ENCODE measurements at places on chromosomes 1 and 21.

- DNase-seq = no peak
Observed at GRCh38 chr1:71232786-71233185, 152.0 kb upstream of the ZRANB2 start.

DNA sequence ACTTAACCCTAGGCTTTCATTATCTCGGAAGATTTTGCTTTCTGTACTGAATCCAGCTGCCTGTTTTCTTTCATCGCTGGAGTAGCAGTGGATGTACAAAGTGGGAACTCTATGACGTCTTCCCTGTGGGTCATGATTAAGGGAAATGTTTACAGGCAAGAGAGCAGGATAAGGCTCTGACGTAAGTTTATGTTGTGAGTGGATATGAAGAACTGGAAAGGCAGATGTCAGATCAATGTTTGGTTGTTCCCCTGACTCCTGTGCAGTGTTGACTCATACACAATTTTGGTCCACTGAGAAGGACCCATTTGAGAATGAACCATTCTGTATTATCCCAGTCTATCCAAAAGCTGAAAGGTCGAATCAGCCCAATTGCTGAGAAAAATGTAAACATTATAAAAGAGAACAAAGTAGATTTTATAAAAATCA, 292.4 kb downstream of the GRIK1 start:
- DNase-seq = no peak

GRCh38 chr1:204714194-204714860, 28.8 kb upstream of the LRRN2 start:
- no peak for DNase-seq

GRCh38 chr1:160836561-160836960, 26.1 kb downstream of the CD244 start:
- DNase-seq = no peak

- no peak for DNase-seq
Observed at GRCh38 chr1:47965816-47966215, 31.4 kb downstream of the TRABD2B start.

DNA sequence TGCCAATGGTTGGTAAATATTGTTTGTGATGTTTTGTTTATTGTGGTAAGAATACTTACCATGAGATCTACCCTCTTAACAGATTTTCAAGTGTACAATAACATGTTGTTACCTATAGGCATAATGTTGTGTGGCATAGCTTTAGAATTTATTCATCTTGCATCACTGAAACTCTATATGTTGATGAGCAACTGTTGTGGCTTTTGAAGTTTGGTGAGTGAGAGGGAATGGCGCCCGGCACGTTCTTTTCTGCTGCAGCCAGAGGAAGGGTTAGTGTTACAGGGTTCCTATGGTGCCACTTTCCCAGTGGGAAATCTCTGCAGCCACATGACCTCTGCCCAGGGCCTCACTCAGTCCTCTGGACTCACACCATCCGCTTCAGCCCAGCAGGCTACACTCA, 342.5 kb upstream of the ADGRL2 start:
- no peak for DNase-seq

Measured in effector memory CD8-positive, alpha-beta T cell (primary cell).